ENCODE measurements at places on chromosomes 2 and 18.

DNA sequence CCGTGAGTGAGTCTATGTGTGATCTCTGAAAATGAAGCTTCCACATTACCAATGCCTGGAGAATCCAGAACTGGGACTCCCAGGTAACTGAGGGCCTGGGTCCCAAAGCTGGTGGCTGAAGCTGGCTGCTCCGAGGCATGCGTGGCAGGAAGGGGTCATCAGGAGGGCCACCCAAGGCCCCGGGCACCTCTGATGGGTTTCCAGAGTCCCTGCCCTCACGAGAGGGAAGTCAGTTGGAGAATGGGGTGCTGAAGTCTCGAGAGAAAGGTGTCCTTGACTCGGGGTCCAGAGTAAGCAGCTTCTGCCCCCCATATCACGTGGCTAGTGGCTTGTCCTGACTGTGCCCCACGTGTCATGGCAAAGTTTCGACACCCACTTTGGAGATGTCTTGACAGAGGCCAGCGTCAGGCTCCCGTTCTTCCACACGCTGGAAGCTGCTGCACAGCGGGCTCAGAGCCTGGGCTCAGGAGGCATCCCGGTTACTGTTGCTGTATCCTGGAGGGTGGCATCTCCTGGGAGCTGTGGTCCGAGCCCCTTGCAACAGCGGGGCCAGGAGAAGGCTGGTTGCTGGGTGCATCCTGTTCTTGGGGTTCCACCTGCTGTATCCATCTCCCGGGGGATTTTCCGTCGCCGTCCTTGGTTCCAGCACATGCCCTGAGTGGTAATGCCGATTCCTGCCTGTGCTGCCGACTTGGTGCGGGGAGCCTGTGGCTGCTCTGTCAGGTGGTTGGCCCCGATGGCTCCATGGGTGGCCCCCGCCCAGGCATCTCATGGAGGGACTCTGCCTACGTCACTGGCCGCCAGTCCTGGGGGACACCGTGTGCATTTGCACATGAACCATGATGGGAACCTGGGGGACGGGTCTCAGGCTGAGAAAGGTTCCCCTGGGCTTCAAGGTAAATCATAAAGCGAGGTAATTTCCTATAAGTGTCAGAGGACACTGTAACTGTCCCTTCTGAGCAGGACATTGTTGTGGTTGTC lies 183.3 kb upstream of the HDAC4 start:
- no peak for DNase-seq

- DNase-seq, result no peak
These were observed 35.8 kb upstream of the NOSTRIN start for GRCh38 chr2:168766600-168766999.

DNA sequence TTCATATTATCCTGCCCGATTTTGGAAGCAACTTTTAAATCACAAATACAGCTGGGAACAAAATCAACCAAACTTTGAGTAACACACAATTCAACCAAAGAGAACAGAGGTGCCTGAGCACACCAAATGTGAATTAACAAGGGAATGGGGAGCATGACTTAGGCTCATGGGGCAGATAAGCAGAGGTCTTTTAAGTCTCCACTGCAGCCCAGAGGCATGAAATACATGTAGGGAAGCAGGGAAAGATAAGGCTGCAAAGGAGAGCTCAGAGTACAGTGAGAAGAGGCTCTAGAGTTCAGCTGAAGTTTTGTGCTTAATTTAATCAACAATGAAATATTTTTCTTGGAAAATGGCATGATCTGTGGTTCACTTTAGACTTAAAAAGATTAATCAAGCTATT lies 49.0 kb downstream of the CYTIP start:
- no peak for DNase-seq

DNA sequence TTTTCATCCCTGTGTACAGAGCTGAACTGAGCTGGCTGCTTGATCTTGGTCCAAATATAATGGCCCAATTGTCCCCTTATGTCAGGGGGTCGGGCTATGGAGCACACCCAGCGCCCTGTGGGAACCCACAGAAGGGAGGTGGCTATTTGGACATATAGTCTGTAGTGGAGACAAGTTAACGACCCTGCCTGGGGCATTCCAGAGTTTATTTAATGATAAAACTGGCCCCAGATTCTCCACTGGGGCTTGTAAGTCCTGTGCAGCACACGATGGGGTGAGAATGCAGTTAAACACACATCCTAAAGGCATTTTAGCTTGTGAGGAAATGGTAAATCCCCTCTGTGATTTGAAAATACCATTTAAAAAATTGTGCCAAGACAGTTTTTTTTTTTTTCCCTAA lies 72.9 kb downstream of the QPCT start:
- no peak for DNase-seq

GRCh38 chr2:79260848-79261247 lies 101.3 kb upstream of the REG3A start:
- DNase-seq, result no peak

GRCh38 chr2:10460366-10460796 lies 12.3 kb upstream of the ODC1 start:
- no peak for DNase-seq

GRCh38 chr2:190649798-190650390 lies 1.0 kb downstream of the NAB1 start:
- peak; percentile 66 for DNase-seq

- peak; percentile 97 for DNase-seq
These were observed 383.1 kb upstream of the ID2 start for GRCh38 chr2:8298783-8299182.

GRCh38 chr2:40096360-40096759 lies 317.3 kb upstream of the THUMPD2 start:
- no peak for DNase-seq

DNA sequence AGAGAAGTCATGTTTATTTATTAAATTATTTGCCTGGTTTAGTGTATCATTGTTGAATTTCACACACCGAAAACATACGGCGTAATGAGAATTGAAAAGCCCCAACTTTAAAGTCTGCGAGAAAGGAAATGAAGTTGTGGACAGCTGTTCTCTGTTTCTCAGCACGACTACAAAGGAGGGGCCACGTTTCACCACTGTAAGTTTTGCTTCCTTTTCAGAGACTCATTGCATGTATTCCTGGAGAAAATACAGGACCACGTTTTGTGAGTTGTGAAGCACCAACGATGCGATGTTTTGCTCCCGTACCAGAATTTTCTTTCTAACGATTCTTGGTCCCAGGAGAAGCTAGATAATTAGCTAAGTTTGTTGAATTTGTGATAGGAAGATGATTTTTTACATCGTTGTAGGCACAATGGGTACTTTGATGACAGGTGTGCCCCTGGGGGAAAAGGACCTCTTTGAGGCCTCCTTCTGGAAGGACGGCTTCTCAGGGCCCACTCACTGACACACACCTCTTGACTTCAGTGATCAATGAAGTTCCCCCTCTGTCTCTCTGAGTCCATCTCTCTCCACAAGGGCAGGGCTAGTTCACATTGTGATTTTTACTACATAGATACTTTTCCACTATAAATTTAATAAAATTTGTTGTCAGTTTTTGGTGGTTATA lies 23.7 kb upstream of the ACKR3 start:
- DNase-seq, result no peak

GRCh38 chr2:121810959-121811853 lies 55.8 kb downstream of the TSN start:
- peak; percentile 11 for DNase-seq

DNA sequence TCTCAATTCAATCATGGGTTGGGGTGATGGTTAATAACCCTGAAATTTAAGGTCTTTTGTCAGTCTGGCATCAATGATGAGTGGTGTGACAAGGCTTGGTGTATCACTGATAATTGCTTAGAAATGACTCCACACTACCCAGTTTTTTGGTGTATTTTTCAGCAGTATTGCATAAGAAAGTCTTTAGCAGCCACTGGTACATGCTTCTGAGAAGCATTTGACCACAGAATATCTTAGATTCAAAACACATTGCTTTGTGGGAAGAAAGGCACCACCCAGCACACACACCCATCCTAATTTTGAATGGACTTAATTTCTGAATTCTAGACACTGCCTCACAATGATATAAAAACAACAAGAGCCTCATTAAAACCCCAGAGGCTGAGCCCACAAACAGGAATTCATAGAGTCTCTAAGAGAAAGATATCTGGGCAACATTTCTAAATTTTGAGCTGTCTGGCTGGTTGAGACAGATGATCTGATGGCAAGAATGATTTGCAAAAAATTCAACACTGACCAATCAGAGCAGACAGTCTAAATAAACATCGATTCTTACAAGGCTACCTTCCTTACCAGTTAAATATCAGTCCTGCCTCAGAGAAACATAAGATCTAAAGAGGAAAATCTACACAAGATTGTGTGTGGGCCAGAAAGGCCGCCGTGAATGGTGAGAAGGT lies 114.7 kb upstream of the CYP1B1 start:
- DNase-seq, result no peak

DNA sequence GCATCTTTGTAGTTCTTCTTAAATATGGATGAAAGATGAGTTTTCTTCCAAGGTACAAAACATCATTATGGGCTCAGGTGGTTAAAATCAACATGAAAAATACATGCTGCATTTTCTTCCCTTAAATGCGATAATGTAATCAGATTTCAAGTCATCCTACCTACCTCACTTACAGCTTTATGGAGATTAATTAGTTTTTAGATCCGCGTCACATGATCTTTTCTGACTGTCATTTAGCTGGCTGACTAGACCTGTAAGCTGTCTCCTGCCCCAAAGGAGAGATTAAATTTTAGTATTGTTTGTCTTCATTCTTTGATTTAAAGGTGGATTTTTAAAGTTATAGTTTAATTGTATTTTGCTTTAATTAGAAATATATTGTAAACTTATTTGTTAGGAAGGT lies 678.0 kb upstream of the ZEB2 start:
- DNase-seq, result no peak

- DNase-seq, result no peak
These were observed 124.2 kb downstream of the CLIP4 start for GRCh38 chr2:29239209-29239960.

- peak; percentile 43 for DNase-seq
These were observed 136.3 kb downstream of the ZEB2 start for GRCh38 chr2:144383571-144384100.

DNA sequence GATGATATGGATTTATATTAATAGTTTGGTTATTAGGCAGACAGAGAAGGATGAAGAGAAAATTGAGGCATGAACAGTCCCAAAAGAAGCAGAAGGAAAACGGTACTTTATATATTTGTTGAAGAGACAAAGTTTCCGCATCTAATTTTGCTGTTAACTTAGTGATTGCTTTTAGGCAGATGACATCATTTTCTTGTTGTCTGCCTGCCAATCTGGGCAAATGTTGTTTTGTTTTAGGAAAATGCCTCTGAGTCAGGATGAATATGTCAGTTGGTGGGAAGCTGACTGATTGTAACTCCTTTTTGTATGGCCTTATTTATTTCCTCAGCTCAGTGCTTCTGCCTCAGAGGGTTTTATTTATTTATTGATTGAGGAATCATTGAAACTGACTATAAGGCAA lies 52.5 kb upstream of the CAVIN2 start:
- DNase-seq, result no peak

DNA sequence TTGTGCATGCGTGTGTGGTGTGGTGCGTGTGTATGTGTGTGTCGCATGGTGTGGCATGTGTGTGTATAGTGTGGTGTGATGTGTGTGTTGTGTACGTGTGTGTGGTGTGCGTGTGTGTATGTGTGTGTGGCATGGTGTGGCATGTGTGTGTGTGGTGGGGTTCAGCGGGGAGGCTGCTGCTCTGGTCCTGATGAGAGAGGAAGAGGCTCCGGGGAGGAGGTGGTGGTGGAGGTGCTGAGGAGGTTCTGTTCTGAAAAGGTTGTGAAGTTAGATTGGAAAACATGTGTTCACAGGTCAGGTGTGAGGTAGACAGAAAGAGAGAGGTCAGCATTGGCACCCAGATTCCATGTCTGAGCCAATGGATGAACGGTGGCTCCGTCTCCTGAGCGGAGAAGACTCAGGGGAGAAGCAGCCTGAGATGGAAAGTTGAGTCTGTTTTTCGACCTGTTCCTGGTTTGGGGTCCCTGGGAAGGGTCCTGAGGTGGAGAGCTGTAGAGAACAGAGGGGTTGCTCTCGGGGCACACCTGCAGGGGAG lies 67.2 kb upstream of the HDAC4 start:
- DNase-seq, result no peak

DNA sequence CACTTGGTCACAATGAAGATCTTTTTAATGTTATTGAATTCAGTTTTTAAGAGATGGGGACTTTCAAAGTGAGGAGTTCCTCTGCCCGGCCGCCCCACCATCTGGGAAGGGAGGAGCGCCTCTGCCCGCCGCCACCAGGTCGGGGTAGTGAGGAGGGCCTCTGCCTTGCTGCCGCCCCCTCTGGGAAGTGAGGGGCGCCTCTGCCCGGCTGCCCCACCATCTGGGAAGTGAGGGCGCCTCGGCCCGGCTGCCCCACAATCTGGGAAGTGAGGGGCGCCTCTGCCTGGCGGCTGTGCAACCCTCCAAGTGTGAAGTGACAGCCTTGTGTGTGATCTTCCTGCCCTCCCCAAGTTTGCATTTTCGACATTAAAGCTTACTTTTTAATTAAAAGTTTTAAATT lies 899.3 kb downstream of the TRIB2 start:
- DNase-seq, result no peak

GRCh38 chr18:61528961-61529360 lies 195.7 kb downstream of the CDH20 start:
- no peak for DNase-seq

- no peak for DNase-seq
These were observed 121.3 kb upstream of the ZFP36L2 start for GRCh38 chr2:43347746-43348145.

All from inflammatory macrophage treated with lipopolysaccharide for 1 hour (primary cell).